Activated CD4-positive, alpha-beta memory T cell treated with anti-CD3 and anti-CD28 coated beads for 36 hours (primary cell): ENCODE measurements at places on chromosomes 6 and 20.

- peak; percentile 80 for DNase-seq
These were observed 42.6 kb upstream of the SUPT3H start for GRCh38 chr6:45420083-45420908.

DNA sequence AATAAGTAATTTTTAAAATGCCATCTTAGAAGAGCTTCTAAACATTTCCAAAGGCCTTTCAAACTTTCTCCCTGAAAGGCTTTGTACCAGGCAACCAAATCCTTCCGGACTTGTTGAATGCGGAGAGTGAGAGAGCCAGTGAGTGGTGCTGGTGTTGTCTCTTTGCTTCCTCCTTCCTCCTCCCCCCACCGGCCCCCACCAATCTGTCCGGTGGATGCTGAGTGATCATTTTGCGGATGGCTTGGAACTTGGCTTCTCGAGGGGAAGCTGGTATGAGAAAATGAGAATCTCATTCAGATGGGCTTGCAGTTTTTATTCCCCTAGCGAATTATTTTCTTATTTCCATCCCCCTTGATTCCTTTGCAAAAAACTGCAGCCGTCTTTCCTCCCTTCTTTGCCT is 97.3 kb downstream of the ANKRD60 start:
- DNase-seq: no peak

- no peak for DNase-seq
These were observed 35.9 kb upstream of the MDFI start for GRCh38 chr6:41602422-41602743.

GRCh38 chr6:139250296-139251044 is 41.3 kb downstream of the TXLNB start:
- peak; percentile 75 for DNase-seq

DNA sequence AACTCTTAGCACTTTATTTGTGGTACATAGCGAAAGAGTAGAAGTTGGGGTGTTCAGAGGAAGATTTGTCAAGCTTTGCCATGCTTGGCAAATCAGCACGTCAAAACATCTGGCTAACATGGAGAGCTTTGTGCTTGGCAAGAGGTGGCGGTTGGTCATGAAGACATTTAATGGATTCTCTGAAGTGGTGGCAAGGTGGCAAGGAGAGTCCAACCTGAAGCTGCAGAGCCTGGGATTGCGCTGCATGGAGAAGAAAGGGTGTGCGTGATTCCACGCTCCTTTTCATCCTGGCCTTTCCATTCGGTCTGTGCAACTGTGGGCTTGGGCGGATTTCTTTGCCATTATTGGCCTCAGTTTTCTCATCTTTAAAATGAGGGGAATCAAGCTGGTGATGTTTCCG is 3.1 kb downstream of the PYGB start:
- DNase-seq: no peak

GRCh38 chr20:4243071-4243470 is 227.7 kb upstream of the RNF24 start:
- no peak for DNase-seq

DNA sequence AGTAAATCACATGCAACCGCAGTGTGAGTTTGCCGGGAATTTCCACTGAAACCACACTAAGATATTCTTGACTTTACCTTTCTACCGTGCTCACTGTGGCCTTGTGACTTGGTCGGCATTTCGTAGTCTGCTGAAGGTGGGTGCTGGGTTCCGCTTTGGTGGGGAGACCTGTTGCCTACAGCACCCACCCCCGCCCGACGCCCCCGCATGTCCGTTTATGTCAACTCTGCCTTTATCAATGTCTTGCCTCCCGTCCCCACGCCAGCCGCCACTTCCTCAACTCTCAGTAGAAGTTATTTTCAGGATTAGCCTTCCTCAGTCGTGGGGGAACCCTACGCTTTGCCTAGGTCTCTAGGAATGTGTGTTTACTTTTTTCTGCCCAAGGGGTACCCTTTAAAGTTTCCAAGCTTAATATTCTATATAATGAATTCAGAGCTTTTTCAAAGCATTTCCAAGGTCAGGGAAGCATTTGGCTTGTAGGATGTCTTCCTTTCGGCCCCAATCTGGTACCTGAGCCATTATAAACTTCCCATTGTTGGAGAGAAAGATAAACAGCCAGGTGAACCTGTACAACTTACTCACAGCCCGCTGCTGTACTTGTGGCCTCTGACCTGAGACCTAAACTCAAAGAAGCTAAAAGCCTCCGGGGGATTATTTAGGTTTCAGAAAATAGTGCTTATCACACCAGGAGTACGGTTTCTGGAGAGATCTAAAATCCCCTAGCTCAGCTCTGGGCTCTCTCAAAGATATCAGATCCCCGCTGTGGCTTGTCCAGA is 54.2 kb downstream of the TBC1D7 start:
- DNase-seq: peak; percentile 78

DNA sequence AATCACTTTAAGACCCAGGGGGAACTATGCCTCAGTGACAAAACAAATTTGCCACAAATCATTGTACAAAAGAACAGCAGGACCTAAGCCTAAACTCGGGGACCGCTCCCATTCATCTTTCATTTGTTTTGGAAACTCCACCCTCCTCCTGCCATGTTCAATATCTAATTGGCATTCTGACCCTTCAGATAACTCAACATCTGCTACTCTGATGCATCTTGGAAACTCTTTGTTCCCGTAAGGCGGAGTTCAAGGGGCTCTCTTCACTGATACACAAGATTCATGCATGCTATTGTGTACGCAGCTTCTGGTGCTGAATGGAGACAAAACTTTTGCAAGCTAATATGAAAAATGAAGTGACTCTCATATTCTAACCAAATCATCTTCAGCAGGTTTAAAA is 187.6 kb downstream of the ZFP64 start:
- no peak for DNase-seq
